Heart right ventricle (tissue), 16 donors: ENCODE measurements at places on chromosomes 3 and 15. TPM values are rescaled to one million over a fixed set of nuclear protein-coding genes. Genes with fewer than 3 reads are reported as not detected.
A peak's percentile ranks its signal among the peaks of the same experiment; 100 is the strongest.

RETNLB gene
- total RNA-seq, result not detected

- H3K27ac ChIP-seq, result no peak overlapping the region
- no peaks in the 10 kb centered on the region for H3K4me1 ChIP-seq
- no peaks in the 10 kb centered on the region for H3K27me3 ChIP-seq
Measured at GRCh38 chr3:164200053-164200823, 878.1 kb downstream of the SI start.

SOX14 gene
- not detected for total RNA-seq

SERINC4 gene
- not detected for total RNA-seq

ZDHHC23 gene
- 1.9 TPM for total RNA-seq

DNA sequence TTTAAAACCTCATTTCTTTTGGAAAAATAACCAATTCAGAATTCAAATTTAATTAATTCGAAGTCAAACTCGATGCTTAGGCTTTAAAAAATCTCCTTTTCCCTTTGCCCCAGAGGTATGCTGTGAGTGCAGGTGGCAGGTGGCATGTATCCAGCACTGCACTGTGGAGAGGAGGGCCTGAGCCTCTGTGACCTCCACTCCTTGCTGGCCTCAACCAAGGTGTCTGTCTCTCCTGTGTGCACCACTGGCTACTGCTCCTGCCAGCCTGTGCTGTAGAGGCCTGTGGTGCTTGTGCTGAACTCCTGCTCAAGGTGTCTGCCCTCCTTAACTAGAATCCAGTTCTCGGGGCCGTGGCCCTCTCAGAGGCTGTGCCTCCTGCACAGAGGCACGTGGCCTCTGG is 56.2 kb upstream of the NEDD4 start:
- H3K27ac ChIP-seq, result no peak overlapping the region
- no peaks in the 10 kb centered on the region for H3K27me3 ChIP-seq
- H3K4me1 ChIP-seq, result no peaks in the 10 kb centered on the region
- H3K36me3 ChIP-seq, result no peaks in the 10 kb centered on the region

- no peaks in the 10 kb centered on the region for H3K36me3 ChIP-seq
- DNase-seq, result peak; percentile 89
- no peaks in the 10 kb centered on the region for H3K4me1 ChIP-seq
- no peak overlapping the region for H3K27ac ChIP-seq
- no peak overlapping the region for H3K4me3 ChIP-seq
Measured at GRCh38 chr3:72336821-72337479, 511.3 kb downstream of the SHQ1 start.

DNA sequence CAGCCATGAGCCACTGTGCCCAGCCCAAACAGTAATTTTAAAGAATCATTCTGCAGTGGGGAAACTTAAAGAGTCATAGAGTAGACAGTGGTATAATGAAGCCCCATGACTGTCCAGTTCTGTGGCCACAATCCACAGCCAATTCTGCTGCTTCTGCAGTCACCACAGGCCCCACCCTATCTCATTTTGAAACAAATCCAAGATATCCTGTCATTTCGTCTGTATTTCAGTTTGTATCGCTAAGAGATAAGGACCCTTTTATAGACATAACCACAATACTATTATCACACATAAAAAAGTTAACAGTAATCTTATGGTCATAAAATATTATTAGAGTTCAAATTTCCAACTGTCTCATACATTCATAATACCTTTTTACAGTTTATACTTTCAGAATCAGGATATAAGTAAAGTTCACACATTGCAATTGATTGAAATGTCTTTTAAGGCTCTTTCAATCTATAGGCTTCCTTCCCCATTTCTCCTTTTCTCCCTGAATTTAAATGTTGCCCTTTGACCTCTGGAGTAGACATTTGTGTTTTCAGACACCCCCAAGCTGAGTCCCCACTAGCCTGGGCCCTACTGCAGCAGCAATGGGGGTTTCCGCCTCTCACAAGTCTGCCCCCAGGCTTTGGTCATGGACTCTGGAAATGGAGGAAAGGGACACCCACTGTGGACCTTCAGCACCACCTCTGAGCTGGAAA is 4.2 kb upstream of the NUP210 start:
- no peak for DNase-seq
- H3K27ac ChIP-seq, result no peak overlapping the region
- H3K27me3 ChIP-seq, result peaks cover 4% of the 10 kb centered on the region
- H3K36me3 ChIP-seq, result no peaks in the 10 kb centered on the region

DNA sequence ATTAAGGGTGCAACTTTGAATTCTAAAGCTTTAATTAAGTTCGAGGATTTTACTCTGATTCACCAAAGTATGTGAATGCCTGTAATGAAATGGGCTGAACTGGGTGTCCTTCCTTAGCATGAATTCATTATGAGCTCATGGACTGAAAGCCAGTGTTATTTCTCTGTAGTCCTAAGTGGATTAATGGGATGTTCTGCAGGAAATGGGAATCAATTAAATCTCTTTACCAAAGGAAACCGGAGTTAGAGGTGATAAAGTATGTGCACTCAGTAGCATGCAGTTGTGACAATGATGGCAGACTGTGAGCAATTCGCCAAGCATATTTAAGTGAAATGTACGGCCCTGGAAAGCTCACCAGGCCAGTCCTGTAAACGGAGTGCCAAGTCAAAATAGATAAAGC is 138.7 kb downstream of the CHL1 start:
- H3K27ac ChIP-seq, result no peak overlapping the region
- H3K27me3 ChIP-seq, result no peaks in the 10 kb centered on the region
- H3K4me3 ChIP-seq, result no peak overlapping the region

EIF4E3 gene
- 52.2 TPM for total RNA-seq

RPP25 gene
- 1.0 TPM for total RNA-seq

- DNase-seq, result no peak
- no peaks in the 10 kb centered on the region for H3K36me3 ChIP-seq
- H3K4me3 ChIP-seq, result no peak overlapping the region
- no peaks in the 10 kb centered on the region for H3K27me3 ChIP-seq
- H3K4me1 ChIP-seq, result peaks cover 48% of the 10 kb centered on the region
- H3K27ac ChIP-seq, result no peak overlapping the region
Measured at GRCh38 chr3:14457481-14457880, 55.1 kb downstream of the SLC6A6 start.

DNA sequence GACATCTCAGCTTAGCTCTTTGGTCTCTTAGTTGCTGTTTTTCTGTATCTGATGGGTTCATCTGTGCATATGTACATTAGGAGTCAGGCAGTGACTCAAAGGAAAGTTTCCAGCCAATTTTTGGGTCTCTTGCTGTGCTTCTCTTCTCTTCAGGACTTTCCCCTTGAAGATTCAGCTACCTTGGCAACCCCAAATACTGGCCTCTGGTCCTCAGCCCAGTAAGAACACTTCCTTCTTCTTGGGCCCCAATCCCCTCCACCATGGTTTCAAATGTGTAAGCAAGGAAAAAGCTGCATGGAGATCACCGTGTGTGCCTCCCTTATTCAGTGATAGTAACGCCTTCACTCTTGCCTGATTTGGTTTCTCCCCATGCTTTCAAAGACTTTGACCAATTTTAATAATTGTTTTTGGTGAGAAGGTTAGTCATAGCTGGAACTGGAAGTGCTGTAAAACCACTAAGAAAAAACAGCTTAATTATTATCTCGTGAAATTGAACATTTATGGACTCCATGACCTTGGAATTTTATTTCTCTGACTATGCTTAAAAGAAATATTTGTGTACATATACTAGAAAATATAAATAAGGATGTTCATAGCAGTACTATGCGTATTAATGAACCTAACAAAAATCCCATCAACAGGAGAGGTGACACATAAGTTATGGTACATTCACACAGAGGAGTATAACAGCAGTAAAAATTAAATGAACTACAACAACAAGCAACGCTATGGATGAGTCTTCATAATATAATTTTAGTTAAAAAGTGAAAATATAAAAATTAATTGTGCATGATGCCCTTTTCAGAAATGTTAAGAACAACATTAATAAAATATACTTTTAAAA is 125.3 kb upstream of the BCL6 start:
- no peak overlapping the region for H3K4me3 ChIP-seq
- no peaks in the 10 kb centered on the region for H3K4me1 ChIP-seq
- H3K36me3 ChIP-seq, result no peaks in the 10 kb centered on the region
- no peak for DNase-seq
- H3K27me3 ChIP-seq, result no peaks in the 10 kb centered on the region
- no peak overlapping the region for H3K27ac ChIP-seq

DNA sequence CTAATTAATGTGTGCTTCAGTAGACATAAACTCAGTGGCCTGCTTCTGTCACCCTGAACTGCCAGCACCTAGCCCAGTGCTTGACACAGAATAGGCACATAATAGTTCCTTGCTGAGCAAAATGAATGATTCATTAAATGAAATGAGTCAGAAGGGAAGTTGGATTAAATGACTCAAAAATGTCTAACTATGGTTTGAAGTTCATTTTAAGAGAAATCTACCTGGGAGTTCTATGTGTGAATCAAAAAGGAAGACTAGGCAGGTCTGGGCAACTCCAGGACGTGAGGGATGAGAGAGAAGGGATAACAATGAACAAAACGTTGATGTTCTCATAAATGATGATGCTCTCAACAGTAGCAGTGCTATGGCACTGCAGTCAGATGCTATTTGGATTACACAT is 175.0 kb downstream of the CFAP20DC start:
- no peak for DNase-seq
- H3K27me3 ChIP-seq, result no peaks in the 10 kb centered on the region
- no peak overlapping the region for H3K4me3 ChIP-seq
- no peak overlapping the region for H3K27ac ChIP-seq
- H3K4me1 ChIP-seq, result no peaks in the 10 kb centered on the region
- H3K36me3 ChIP-seq, result no peaks in the 10 kb centered on the region

SCN11A gene
- 0.06 TPM for total RNA-seq

- H3K4me3 ChIP-seq, result no peak overlapping the region
- H3K4me1 ChIP-seq, result no peaks in the 10 kb centered on the region
- no peaks in the 10 kb centered on the region for H3K36me3 ChIP-seq
- H3K27ac ChIP-seq, result no peak overlapping the region
Measured at GRCh38 chr3:165768680-165769079, 68.5 kb downstream of the BCHE start.

- no peak overlapping the region for H3K27ac ChIP-seq
- no peaks in the 10 kb centered on the region for H3K4me1 ChIP-seq
- no peak overlapping the region for H3K4me3 ChIP-seq
Measured at GRCh38 chr15:42696626-42697025, 40.3 kb downstream of the CDAN1 start.

DNA sequence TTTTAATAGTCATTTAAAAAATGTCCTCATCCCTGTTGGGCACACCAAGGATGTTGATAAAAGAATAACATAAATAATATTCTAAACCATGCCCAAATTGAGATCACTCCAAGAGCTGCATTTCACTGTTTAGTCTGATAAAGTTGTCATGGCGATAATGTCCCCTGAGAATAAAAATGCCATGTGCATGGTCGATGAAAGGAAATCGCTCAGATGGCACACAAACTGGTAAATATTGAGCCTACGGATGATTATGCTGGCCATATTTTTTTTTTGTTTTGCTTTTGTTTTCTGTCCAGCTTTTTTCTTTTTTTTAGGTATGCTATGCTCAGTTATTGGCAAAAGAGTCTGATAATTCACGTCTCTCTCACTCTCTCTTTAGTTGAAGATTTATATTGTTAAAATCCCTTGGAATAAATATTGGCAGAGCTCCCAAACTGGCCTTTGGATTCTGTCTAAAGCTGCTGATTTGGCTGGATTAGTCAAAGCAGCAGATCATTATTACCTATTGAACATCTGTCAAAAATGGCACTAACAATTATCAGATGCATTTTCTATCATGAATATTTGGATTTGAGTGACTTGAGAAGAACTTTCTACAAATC is 643.8 kb downstream of the SQOR start:
- no peaks in the 10 kb centered on the region for H3K27me3 ChIP-seq
- DNase-seq, result no peak
- H3K36me3 ChIP-seq, result no peaks in the 10 kb centered on the region
- no peak overlapping the region for H3K4me3 ChIP-seq
